Activated T-helper 1 cell treated with anti-CD3 and anti-CD28 coated beads, Interleukin-12 subunit alpha, Interleukin-12 subunit beta, Interleukin-2, Interleukin-4 antibody, amounts not matched to agents 30 ng/mL and 10 ng/mL and 1 ng/mL, durations not matched to agents 14 hours and 24 hours and 36 hours (primary cell): ENCODE measurements at places on chromosomes 11 and 22.
A peak's percentile ranks its signal among the peaks of the same experiment; 100 is the strongest.

DNA sequence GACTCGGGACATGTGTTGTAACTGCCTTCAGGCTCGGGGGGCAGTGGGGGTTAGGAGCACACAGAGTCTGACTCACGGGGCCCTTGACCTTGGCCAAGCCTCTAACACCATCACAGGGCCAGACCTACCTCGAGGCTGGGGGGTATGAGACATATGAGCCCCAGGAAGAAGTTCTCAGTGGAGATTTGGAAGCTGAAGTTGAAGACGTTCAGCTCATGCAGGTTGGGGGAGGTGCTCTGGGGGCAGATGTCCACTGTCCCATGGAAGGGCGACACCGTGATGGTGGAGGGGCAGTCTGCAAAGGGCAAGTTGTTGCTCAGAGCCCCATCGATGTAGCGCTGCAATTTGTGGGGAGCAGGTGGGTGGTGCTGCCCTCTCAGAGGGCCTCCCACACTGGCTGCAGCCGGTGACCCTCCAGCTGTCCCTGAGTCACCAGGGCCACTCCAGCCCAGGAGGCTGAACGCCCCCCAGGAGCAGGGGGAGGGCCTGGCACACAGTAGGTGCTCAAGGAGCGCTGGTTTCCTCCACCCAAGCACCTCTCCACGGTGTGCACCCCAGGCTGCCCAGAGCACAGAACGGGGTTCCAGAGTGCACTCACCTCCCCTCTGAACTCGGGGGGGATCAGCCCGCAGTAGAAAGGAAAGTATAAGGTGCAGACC lies 2.5 kb downstream of the PNPLA5 start:
- no peak overlapping the region for H3K27ac ChIP-seq
- no peak overlapping the region for H3K4me3 ChIP-seq
- peaks cover 28% of the 10 kb centered on the region for H3K27me3 ChIP-seq
- no peaks in the 10 kb centered on the region for H3K4me1 ChIP-seq
- H3K36me3 ChIP-seq: no peaks in the 10 kb centered on the region

- H3K4me1 ChIP-seq: peaks cover 79% of the 10 kb centered on the region
- peak overlapping the region; percentile 27 for H3K27ac ChIP-seq
- peaks cover 13% of the 10 kb centered on the region for H3K36me3 ChIP-seq
- no peak overlapping the region for H3K4me3 ChIP-seq
These were observed 26.0 kb downstream of the IL10RA start for GRCh38 chr11:118012083-118012669.

- H3K36me3 ChIP-seq: no peaks in the 10 kb centered on the region
- peaks cover 5% of the 10 kb centered on the region for H3K4me1 ChIP-seq
- no peak overlapping the region for H3K27ac ChIP-seq
- no peak overlapping the region for H3K4me3 ChIP-seq
- no peak for DNase-seq
- H3K27me3 ChIP-seq: no peaks in the 10 kb centered on the region
These were observed 69.0 kb downstream of the LARGE1 start for GRCh38 chr22:33851240-33851639.

DNA sequence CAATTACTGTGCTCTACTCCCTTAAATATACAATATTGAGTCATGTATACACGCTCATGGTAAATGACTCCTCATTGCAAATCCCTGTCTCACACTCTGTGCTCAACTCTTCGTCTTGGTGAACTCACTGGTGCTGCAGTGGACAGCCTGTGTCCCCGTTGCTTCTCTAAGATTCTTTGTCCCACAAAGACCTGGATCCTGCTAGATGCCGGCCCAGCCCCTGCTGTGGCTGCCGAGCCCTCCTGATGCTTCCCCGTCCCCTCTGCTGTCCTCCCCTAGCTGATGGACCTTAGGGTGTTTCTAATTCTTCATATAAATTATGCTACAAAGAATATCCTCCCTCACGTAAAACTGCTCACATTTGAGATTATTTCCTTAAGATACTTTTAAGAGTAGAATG lies 5.5 kb downstream of the APOL2 start:
- peaks cover 80% of the 10 kb centered on the region for H3K36me3 ChIP-seq
- no peak overlapping the region for H3K4me3 ChIP-seq
- H3K4me1 ChIP-seq: peaks cover 65% of the 10 kb centered on the region
- no peak for DNase-seq
- peak overlapping the region; percentile 19 for H3K27ac ChIP-seq

DNA sequence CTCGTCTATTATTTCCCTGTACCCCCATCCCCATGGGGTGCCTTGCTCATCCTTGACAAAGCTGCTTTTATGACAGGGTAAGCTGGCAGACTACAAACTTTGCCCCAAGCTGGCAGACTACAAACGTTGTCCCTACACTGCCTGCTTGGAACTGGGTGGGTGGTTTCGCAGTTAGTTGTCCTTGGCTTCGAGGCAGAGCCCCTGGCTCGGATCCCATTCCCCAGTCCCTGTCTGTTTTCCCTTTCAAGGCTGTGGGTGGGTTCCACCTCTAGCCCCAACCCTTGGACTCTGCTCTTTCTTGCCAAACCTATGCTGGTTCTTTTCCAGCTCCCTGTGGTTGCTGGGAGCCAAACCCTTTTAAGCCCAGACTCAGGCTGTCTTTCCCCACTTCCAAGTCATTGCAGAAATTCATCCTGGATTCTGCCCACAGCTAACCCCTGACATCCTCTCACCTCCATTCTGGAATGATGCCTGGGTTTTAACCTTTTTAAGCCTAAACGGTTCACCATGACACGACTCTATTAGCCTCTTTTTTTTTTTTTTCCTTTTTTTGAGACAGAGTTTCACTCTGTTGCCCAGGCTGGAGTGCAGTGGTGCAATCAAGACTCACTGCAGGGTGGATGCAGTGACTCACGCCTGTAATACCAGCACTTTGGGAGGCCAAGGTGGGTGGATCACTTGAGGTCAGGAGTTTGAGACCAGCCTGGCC lies 9.2 kb upstream of the RBM14 start:
- H3K27me3 ChIP-seq: no peaks in the 10 kb centered on the region
- H3K36me3 ChIP-seq: peaks cover 9% of the 10 kb centered on the region
- no peak overlapping the region for H3K4me3 ChIP-seq
- peaks cover 14% of the 10 kb centered on the region for H3K4me1 ChIP-seq

- H3K27ac ChIP-seq: no peak overlapping the region
- H3K4me1 ChIP-seq: no peaks in the 10 kb centered on the region
- H3K36me3 ChIP-seq: no peaks in the 10 kb centered on the region
- H3K27me3 ChIP-seq: peaks cover 2% of the 10 kb centered on the region
These were observed 530.5 kb upstream of the CCDC90B start for GRCh38 chr11:83816572-83817187.

DNA sequence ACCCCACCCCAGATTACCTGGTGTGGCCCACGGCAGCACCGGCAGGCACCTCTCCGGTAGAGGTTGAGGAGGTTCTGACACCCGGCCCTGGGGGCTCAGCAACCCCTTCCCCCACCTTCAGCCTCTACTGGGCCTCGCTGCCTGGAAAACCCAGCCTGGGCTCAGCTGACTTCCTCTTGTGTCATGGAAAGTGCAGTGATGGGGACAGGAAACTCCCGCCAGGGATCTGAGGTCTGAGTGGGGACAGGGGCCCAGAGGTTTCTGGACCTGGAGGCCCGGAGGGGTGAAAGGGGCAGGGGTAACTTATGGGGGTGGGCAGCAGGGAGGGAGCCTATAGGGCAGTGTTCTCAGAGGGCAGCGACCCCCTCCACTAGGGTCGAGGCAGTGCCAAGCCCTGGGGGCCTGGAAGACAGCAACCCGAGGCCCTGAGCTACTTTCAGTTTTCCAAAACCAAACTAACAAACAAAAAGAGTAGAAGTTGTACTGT lies 10.0 kb upstream of the CD5 start:
- H3K27ac ChIP-seq: peak overlapping the region; percentile 98
- peak overlapping the region; percentile 96 for H3K4me3 ChIP-seq
- H3K27me3 ChIP-seq: no peaks in the 10 kb centered on the region
- peak; percentile 73 for DNase-seq

GRCh38 chr11:95150956-95151684 lies 61.5 kb downstream of the ENDOD1 start:
- peak overlapping the region; percentile 78 for H3K27ac ChIP-seq
- DNase-seq: peak; percentile 87
- H3K27me3 ChIP-seq: peaks cover 6% of the 10 kb centered on the region
- H3K4me3 ChIP-seq: peak overlapping the region; percentile 87
- peaks cover 46% of the 10 kb centered on the region for H3K4me1 ChIP-seq
- H3K36me3 ChIP-seq: peaks cover 3% of the 10 kb centered on the region

- no peaks in the 10 kb centered on the region for H3K36me3 ChIP-seq
- H3K27ac ChIP-seq: no peak overlapping the region
- DNase-seq: no peak
- H3K4me1 ChIP-seq: peaks cover 11% of the 10 kb centered on the region
- no peak overlapping the region for H3K4me3 ChIP-seq
- H3K27me3 ChIP-seq: no peaks in the 10 kb centered on the region
These were observed 70.5 kb downstream of the MPPED1 start for GRCh38 chr22:43482318-43482625.

DNA sequence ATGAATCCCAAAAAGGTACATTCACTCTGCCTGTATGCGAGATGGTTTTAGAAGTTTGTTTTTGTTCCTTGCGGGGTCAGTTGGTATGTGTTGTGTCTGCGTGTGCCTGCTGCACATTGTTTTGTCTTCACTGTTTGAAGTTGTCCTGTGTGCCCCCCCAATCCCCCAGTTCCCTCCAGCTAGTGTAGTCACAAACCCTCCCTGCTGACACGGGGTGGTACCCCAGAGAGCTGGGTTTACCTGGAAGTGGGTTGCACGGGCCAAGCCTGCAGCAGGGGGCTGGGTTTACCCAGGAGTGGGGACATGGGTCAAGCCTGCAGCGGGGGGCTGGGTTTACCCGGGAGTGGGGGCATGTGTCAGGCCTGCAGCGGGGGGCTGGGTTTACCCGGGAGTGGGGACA lies 22.2 kb downstream of the CTTN start:
- no peak overlapping the region for H3K27ac ChIP-seq
- H3K4me3 ChIP-seq: no peak overlapping the region
- H3K27me3 ChIP-seq: no peaks in the 10 kb centered on the region

DNA sequence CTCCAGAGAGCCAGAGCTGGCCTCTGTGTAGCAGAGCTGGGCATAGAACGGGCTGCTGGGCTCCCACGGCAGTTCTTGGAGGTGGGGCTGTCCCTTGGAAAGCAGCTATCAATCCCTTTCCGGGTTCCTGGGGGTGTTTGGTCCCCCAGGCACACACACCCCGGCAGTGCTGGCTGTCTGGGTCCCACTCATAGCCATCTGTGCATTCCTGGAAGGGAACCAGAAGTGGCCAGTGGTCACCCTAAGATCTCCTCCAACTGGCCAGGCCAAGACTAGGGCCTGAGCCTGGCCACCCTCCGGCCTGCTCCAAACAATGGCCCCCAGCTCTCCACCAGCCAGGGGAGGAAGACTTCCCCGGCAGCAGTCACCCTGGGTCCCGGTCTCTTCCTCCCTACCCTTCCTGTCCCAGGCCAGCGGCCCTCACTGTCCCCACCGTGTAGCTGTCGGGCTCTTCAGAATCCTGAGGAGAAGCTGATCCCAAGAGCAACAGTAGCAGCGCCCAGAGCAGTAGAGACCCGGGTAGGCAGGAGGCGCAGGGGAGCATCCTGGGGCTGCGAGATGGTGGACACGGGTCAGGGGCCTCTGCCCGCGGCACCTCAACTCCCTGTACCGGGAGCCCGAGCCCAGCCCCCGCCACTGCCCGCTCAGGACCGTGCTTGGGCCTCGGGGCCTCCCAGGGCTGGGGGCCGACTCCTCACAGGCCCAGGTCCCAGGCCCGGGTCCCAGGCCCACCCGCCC lies 620 bp downstream of the EFEMP2 start:
- H3K4me3 ChIP-seq: peak overlapping the region; percentile 39
- peaks cover 4% of the 10 kb centered on the region for H3K36me3 ChIP-seq
- H3K4me1 ChIP-seq: peaks cover 16% of the 10 kb centered on the region

DNA sequence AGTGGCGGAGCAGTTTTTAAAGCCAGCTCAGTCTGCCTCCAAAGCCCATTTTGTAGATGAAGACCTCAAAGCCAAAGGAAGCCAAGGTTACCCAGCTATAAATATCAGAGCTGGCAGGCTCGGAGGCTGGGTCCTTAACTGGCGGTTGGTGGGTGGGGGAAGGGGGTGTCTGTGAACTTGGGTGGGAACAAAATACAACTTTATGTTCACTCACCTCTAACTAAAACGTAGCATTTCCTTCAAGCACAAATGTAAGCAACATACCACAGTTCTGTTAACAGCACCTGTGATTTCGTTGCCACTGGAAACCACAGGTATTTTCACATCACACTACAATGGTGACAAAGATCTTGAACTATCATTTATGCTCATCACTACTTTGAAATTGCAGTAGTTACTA lies 99.7 kb upstream of the SYT13 start:
- peaks cover 18% of the 10 kb centered on the region for H3K27me3 ChIP-seq
- H3K36me3 ChIP-seq: no peaks in the 10 kb centered on the region
- no peaks in the 10 kb centered on the region for H3K4me1 ChIP-seq

- H3K27me3 ChIP-seq: no peaks in the 10 kb centered on the region
- no peak overlapping the region for H3K4me3 ChIP-seq
- no peaks in the 10 kb centered on the region for H3K4me1 ChIP-seq
- no peak for DNase-seq
- peaks cover 8% of the 10 kb centered on the region for H3K36me3 ChIP-seq
These were observed 34.7 kb downstream of the RTN3 start for GRCh38 chr11:63716046-63716445.

GRCh38 chr11:121152764-121153163 lies 51.7 kb downstream of the TECTA start:
- no peak overlapping the region for H3K4me3 ChIP-seq
- H3K27me3 ChIP-seq: peaks cover 6% of the 10 kb centered on the region
- H3K4me1 ChIP-seq: no peaks in the 10 kb centered on the region
- DNase-seq: no peak

GRCh38 chr11:86934926-86935579 lies 20.1 kb downstream of the FZD4 start:
- peaks cover 7% of the 10 kb centered on the region for H3K27me3 ChIP-seq
- H3K36me3 ChIP-seq: no peaks in the 10 kb centered on the region
- no peaks in the 10 kb centered on the region for H3K4me1 ChIP-seq
- H3K27ac ChIP-seq: no peak overlapping the region
- no peak overlapping the region for H3K4me3 ChIP-seq

DNA sequence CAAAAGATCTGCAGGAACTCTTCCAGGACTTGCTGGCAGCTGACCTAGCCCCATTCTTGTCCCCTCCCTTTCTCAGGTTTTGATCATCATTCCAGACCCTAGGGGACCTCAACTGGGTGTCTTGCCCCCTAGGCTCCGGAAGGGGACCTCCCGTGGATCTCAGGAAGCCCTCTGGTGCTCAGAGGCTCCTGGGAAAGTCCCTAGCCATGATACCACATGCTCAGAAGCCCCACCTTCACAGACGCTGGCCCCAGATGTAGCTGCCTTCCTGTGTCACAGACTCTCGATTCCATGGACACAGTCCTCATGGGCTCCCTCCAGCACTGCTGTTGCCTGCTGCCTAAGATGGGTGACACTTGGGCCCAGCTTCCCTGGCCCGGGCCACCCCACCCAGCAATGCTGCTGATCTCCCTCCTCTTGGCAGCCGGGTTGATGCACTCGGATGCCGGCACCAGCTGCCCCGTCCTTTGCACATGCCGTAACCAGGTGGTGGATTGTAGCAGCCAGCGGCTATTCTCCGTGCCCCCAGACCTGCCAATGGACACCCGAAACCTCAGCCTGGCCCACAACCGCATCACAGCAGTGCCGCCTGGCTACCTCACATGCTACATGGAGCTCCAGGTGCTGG lies at the start of gene LRRC55:
TSS of gene LRRC55 (plus strand) at position 276 of the 628 bp plus-strand sequence. CDS start at position 346, 70 bp downstream.
- no peak within 1 kb of the TSS for H3K27ac ChIP-seq
- peaks cover 21% of the 10 kb centered on the region for H3K27me3 ChIP-seq
- DNase-seq: no peak
- no peaks in the 10 kb centered on the region for H3K4me1 ChIP-seq
